ENCODE measurements at places on chromosomes 7 and 10.

DNA sequence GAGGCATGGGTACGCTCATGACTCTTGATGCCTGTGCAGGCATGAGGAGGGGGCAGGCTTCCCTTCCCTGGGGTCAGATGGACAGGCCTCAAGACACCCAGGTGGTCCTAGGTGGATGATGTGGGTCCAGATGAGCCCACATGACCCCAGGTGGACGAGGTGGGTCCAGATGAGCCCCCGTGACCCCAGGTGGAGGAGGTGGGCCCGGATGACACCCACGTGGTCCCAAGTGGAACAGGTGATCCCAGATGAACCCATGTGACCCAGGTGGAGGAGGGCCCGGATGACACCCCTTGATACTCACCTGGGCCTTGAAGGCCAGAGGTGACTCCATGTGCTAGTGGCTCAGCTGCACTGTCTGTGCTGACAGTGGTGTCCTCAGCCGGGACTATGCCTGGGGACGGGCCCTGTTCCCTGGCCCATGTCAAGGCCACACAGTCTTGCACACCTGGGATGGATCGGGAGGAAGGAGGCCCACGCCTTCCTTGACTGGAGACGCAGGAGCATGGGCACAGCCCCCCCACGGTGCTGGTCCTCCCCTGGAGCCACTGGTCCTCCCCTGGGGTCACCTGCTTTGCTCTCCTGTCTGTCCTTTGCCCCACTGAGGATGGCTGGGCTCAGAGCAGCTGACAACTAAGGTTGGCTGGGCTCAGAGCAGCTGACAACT, 3.2 kb downstream of the PRAP1 start:
- DNase-seq = no peak

DNA sequence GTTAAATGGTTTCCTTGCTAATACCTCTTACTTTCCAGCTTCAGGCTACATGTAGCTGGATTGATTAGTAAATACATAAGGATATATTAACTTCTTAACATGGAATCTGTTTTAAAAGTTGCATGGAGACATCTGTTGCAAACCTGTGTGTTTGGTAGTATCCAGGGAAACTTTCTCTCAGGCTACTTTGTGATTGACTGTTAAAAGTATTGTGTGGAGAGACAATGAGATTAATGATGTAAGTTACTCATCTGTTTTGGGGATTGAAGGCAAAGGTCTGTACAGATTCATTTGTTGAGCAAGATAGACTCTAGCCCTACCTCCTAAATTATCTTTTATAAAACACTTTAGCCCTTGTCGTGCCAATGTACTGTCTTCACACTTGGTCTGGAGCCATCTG, 6.6 kb downstream of the CREB5 start:
- no peak for DNase-seq

DNA sequence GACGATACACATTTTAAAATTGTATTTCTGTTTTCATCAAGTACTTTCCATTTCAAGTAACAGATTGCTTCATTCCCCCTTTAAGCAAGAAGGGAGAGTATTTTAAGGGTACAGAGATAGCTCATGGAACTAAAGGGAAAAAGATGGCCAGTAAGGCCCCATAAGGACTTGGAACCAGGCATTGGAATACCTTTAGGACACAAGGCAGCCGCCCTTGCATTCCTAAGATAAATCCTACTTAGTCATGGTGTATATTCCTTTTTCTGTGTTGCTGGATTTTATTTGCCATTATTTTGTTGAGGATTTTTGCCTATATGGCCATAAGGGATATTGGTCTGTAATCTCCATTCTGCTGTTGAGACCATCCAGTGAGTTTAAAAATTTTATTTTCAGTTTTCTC, 49.2 kb downstream of the BTRC start:
- no peak for DNase-seq

DNA sequence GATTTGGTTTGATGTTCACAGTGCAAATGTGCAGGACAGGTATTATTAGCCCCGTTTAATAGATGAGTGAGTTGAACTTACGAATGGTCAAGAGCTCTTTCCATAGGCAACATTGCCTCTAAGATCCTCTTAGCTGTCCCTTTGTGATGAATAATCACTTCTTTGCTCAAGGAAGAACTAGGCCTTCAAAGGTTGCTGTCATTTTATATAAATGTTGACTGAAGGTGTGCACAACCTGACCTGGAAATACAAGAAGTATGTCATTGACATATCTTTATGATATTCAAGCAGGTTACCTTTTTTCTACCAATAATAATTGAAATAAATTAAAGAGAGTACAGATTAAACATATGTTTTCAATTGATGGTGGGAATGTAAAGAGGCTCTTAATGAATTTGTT, 48.5 kb upstream of the GLCCI1 start:
- no peak for DNase-seq

- DNase-seq = no peak
Measured at GRCh38 chr10:48273741-48274140, 755 bp downstream of the FRMPD2 start.

DNA sequence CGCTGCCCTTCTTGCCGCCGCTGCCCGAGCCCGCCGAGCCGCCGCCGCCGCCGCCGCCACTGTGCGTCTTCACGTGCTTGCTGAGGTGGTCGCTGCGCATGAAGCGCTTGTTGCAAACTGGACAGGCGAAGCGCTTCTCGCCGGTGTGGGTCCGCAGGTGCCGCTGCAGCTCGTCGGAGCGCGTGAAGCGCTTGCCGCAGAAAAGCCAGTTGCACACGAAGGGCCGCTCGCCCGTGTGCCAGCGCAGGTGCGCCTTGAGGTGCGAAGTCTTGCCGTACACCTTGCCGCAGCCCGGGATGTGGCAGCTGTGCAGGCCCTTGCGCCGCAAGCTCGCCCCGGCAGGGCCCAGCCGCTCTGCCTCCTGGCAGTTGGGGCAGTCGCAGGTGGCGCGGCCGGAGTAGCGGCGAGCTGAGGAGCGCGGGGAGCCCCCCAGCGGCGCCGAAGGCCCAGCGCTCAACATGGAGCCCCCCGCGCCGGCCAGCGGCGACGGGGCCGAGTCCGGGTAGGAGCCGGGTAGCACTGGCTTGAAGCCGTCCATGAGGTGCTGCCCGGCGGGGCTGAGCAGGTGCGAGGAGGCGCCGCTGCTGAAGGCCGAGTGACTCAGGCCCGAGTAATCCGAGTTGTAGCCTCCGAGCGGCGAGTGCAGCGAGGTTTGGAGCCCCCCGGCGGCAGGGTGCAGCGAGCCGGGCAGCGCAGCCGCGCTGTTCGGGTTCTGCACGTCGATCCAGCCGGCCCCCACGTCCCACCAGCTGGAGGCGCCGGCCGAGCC, 2.1 kb downstream of the SP8 start:
- no peak for DNase-seq

DNA sequence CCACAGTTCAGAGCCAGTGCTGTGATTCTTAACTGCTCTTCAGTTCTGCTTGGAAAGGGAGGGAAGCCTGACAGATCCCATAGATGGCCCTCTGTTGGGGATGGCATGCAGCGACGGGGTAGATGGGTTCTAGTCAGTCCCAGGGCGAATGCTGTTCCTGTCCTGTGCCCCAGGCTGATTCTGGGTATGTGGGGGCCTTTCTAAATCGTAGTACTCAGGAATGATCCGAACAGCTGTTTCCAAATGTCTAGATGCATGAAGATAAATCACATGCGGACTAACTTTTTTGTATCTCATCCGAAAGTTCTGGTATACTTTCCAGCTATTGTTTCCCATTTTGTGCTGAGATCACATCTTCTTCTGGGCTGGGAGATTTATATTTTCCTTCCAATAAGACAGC, 186.0 kb upstream of the MKI67 start:
- DNase-seq = no peak

DNA sequence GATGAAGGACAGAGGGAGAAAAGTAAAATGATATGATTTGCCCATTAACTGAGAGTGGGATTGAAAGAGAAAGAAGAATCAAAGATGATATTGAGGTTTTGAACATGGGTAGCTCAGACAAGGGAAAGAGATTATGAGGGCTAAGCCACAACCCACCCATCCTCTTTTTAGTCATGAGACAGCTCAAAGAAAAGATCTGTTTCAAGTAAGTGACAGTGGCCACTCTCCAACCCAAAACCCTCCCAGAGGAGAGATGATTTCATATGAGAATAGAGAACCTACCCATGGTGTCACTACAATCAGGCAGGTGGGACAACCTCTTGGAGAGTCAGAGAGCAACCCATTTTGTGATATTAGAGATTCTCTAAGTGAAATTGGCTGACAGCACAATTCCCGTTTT, 32.2 kb downstream of the PLXNA4 start:
- DNase-seq = no peak

DNA sequence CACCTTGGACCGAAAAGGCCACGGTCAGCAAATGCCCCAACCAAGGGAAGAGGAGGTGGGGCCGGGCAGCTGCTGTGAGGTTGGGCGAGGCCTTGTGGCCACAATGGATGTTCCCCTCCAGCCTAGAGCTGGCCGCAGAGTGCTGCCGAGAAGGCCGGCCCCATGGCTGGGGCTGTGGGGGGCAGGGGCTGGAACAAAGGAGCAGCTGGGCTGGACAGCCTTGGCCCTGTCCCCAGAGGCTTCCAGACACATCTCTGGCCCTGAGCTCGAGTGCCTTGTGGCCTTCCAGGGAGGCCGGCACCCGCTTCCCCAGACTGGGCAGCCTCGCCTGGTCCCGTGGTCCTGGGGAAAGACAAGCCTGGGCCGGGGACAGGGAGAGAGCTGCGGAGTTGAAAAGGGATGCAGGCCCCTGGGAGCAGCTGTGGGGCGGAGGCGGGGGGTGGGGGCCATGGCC, 88.0 kb downstream of the PDGFA start:
- no peak for DNase-seq

DNA sequence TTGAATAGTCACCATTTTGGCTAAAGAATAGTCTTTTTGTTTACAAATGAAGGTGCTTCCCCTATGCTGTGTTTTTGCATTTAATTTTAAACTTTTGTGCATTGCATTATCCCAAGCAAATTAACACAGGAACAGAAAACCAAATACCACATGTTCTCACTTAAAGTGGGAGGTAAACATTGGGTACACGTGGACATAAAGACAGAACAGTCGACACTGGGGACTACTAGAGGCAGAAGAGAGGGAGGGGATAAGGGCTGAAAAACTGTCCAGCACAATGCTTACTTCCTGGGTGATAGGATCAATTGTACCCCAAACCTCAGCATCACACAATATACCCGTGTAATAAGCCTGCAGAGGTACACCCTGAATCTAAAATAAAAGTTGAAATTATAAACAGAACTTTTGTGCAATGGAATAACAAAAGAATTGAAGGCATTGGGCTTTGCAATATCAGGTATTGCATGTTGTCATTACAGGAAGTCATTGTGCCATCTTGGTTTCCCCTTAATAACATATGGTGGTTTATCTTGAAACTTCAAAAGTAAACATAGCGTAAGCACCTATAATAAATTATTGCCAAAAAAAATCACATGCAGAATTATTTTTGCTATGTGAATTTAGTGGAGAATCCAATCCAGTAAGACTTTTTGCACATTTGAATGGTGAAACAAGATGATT, 16.1 kb downstream of the ADD3 start:
- DNase-seq = no peak

Measured in adrenal gland (tissue), 19 donors.